ENCODE measurements at places on chromosomes 5 and 9.

GRCh38 chr5:169695919-169696490 lies 58.9 kb downstream of the DOCK2 start:
- DNase-seq = no peak

GRCh38 chr5:17069995-17070511 lies 134.0 kb upstream of the MYO10 start:
- no peak for DNase-seq

GRCh38 chr5:173420108-173420507 lies 91.9 kb upstream of the STC2 start:
- DNase-seq = no peak

DNA sequence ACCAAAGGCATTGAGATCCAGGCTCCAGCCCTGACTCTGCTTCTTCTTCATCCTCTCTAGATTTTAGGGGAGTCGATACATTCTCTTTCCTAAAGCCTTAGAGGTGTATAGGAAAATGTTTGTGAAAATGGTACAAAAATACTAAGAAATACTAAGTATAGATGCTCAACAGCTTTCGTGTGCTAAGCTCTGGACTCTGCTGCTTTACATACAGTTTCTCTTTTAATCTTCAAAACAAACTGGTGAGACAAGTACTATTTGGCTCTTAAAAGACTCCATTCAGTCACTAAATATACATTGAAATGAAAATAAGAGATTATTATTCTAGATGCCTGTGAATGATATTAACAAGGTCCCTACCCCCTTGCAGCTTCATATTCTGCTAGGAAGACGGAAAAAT lies 174.5 kb upstream of the TRPM3 start:
- no peak for DNase-seq

- DNase-seq = no peak
Observed at GRCh38 chr5:113382731-113383130, 52.1 kb downstream of the TSSK1B start.

- no peak for DNase-seq
Observed at GRCh38 chr5:167966979-167967378, 324.5 kb upstream of the WWC1 start.

DNA sequence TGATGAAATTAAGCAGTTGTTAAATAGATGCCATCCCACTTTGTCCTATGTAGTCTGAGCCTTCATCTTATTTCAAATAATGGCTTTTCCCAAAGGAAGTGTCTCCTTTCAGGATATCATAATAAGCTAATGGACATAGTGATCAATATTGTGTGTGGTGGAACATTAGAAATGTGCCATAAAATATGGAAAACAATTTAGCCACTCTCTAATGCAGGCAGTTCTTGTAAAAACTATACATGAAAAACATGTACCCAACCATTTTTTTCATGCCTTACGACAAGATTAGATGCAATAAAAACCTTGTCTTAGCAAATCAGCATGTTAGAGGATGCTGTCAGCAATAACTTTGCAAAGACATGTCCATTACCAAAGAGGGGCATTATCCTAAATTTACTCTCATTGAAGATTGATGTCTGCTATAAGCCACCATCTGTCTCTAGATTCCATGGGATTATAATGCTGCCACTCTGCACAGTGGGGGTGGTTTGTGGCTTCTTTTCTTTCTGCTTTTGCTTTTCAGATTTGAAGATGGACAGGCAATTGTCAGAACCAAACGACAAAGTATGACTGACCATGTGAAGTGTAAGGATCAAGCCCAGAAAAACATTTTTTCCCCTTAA lies 724.0 kb upstream of the ZNF608 start:
- DNase-seq = no peak

- DNase-seq = no peak
Observed at GRCh38 chr9:123174079-123174478, 94.3 kb downstream of the STRBP start.

DNA sequence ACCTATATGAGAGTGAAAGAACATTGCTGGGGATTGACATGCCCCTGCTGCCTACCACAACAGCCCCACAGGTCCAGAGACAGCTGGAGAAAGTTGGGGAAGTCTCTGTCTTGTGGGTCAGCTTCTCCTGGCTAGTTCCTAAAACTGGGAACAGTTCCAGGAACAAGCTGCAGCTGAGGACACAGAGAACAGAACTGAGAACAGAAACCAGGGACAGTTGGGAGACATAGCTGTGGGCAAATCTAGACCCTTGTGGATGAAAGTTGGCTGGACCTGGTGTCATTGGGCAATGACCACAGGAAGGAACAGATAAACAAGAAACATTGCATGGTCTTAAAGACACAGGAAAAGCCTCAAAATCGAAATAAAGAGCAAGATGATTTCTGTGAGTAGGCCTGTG lies 58.3 kb upstream of the MOCS2 start:
- no peak for DNase-seq

- DNase-seq = no peak
Observed at GRCh38 chr9:4718911-4719310, 22.1 kb downstream of the AK3 start.

- DNase-seq = no peak
Observed at GRCh38 chr5:36417668-36418067, 116.0 kb upstream of the RANBP3L start.

DNA sequence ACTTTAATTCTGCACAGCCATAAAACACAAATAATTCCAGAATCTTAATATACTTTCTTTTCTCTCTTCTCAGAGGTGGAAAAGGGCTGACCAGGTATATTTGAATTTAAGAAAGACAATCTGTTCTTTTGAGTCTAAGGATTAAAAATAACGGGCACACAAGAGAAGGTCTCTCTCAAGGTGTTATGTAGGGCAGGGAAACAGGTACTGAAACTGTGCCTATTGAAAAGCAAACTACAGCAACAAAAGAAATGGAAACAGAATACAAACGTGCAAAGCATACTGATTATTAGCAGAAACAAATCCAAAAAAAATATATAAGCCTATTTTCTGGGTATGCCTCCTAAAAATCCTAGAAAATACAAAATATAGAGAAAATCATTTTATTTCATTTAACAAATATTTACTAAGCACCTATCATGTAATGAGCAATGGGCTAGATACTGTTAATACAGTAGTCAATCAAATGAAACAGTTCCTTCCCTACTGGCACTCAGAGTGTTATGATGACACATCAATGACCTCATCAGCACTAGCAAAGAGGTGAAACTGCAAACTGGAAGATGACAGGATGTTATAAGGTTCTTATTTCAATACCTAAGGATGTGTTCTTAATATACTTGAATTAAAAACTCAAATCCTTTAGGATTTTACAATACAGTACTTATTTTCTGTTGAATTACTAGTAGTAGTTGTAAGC lies 87.7 kb downstream of the AUH start:
- no peak for DNase-seq

GRCh38 chr9:37947471-37947870 lies 43.5 kb upstream of the SLC25A51 start:
- no peak for DNase-seq

DNA sequence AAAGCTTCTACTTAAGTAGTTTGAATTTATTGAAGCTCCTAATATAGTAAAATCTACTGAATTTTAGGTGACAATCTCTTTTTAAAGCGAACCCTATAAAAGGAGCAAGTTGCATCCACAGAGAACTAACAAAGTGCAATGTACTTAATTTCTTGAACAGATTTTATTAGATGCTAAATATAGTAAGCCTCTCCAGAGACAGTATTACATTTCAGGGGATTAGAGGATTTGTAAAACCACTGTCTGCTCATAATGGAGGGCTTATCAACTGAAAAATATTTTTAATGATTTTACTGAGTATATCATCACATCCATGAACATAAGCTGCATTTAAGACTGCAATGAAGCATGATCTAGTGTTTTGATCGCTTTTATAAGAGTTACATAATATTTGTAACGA lies 230.0 kb upstream of the EFNA5 start:
- DNase-seq = no peak

DNA sequence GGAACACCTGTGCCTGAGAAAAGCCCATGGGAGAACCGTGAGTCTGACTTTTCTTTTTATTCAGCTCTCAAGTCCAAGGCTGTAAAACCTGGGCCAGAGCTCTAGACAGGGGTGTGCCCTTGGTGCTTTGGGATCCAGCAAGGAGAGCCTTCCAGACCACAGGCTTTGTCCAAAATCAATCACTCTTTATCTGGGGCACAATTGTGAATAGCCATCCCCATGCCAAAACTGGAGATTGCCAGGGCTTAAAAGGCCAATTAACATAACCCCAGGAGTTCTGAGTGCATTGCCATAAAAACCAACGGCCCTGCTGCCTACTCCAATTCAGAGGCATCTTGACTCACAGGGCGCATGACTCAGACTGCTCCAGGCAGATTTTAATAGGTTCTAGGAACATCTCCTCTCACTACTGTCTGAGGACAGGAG lies 391.8 kb downstream of the ARHGEF28 start:
- no peak for DNase-seq

DNA sequence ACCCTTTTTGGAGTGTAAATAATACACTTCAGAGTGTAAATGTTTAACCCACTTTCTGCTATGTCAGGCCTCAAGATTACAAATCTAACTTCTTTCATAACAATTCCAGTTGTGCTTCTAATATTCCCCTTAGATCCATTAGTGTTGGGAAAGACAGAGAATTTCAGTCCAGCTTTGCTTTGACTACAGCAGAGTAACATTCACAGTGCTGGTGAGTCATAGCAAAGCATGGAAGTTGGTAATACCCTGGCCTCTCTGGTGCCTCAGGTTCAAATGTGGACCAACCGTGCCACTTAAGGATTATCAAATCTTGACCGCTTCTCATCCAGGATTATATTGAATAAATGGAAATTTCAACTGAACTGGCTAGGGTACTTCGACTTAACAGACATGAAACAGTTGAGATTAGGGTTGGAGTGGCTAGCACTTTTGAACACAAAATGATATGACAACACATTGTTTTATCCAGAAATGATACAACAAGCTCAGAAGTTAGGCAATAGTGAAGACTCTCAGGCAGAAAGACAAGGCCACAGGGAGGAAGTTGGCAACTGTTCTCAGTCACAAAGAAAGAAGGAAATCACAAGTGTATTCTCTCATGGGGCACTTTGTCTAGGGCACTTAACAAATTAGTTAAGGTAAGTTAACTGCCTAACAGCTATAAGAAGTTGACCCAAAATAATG lies 24.4 kb upstream of the RASA1 start:
- DNase-seq = no peak

GRCh38 chr5:56941981-56942380 lies 9.9 kb downstream of the MIER3 start:
- DNase-seq = no peak

DNA sequence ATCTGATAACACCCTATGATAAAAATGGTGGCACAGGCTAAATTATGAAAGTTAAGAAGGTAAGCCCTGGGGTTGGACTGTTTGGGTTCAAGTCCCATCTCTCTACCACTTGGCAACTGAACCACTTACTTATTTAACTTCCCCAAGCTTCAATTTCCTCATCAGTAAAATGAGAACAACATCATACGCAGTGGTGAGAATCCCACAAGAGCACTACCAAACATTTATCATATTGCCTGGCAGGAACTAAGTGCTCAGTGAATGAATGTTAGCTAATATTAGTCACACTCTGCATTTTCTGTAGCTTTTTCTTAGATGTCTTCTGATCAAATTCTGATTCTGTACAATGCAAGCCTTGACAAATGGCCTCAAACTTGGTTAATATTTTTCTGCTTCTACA lies 306.7 kb downstream of the EBF1 start:
- no peak for DNase-seq

DNA sequence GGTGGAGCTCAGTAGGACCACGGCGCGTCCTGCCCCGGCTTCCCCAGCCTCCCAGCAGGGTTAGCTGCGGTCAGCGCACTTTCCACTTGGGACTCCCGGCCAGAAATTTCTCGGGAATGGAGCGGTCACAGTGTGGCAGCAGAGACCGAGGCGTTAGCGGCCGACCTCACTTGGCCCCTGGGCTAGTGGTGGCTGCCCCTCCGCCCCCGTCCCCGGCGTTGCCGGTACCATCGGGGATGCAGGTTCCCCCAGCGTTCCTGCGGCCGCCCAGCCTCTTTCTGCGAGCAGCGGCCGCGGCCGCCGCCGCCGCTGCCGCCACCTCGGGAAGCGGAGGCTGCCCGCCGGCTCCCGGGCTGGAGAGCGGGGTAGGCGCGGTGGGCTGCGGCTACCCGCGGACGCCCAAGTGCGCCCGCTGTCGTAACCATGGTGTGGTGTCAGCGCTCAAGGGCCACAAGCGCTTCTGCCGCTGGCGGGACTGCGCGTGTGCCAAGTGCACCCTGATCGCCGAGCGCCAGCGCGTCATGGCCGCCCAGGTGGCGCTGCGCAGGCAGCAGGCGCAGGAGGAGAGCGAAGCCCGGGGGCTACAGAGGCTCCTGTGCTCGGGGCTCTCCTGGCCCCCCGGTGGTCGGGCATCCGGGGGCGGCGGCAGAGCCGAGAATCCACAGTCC lies 460 bp downstream of the DMRTA1 start:
- DNase-seq = no peak

DNA sequence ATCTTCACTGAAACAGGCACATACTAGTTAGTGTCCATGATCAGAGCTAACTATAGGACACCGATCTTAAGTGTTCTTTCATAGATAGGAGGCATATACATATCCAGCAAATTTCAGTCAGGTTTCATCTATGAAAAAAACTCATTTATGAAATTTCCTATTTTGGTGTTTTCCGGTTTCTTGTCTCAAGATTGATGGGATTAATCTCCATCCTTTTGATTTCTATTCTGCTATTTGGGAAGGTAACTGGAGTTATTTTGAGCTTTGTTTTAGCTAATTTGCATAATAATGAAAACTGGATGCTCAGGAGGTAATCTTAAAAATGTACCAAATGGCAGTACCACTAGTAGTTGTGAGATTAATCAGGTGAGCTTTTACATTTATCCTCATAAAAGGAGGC lies 62.1 kb downstream of the BASP1 start:
- no peak for DNase-seq

- no peak for DNase-seq
Observed at GRCh38 chr9:21075484-21075883, 2.3 kb downstream of the IFNB1 start.

- DNase-seq = no peak
Observed at GRCh38 chr5:174272671-174273070, 227.2 kb downstream of the NSG2 start.

DNA sequence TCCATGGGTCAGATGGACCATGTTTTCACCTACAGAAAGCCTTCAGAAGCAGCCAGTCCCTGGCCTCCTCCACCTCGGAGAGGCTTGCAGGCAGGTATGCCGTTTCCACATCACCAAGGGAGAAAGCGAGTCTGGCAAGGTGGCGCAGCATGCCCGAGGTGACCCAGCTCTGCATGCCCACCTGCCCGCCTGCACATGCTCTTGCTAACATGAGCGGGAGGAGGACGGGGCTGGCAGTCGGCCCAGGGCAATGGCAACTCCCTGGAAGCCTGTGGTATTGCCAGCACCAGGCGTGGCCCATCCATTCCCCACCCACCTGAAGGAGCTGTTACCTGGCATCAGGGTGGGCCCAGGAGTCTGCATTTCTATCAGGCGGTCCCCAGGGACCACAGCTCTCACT lies 3.3 kb upstream of the NINJ1 start:
- no peak for DNase-seq

- DNase-seq = no peak
Observed at GRCh38 chr9:95857124-95857523, 18.4 kb upstream of the ERCC6L2 start.

DNA sequence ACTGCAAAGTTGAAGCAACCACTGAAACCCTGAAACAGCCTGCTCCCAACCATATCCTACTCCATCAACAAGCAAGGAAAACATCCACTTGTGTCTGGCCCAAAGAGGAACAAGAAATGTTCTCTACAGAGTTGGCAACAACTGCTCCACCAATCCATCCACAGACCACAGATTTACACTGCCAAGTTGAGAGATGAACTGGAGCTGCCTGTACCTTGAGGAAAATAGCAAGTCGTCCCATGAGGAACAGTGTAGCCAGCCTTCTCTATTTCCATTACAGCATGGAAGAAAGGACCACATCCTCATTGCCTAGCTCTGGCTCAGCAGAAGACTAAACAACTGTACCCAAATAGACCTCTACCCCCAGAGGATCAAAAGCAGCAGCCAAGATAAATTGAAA lies 60.4 kb downstream of the DEPDC1B start:
- no peak for DNase-seq

Data from thymus (tissue), 14 donors.